ENCODE measurements at places on chromosomes 2 and 18.

- no peak for DNase-seq
These were observed 151.0 kb upstream of the NDUFV2 start for GRCh38 chr18:8951491-8951890.

GRCh38 chr2:196076778-196077568 lies 8.3 kb upstream of the DNAH7 start:
- no peak for DNase-seq

DNA sequence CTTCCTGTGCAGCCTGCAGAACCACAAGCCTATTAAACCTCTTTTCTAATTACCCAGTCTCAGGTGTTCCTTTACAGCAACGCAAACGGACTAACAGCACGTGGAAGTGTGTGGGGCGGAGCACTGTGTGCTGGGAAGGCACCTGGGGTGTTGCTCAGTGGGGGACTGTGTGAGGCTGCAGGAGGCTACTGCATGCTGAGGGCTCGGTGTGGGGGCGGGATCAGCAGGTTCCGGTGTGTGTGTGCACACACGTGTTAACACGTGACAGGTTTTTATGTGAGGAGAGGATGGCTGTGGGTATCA lies 58.9 kb downstream of the ANKMY1 start:
- no peak for DNase-seq

DNA sequence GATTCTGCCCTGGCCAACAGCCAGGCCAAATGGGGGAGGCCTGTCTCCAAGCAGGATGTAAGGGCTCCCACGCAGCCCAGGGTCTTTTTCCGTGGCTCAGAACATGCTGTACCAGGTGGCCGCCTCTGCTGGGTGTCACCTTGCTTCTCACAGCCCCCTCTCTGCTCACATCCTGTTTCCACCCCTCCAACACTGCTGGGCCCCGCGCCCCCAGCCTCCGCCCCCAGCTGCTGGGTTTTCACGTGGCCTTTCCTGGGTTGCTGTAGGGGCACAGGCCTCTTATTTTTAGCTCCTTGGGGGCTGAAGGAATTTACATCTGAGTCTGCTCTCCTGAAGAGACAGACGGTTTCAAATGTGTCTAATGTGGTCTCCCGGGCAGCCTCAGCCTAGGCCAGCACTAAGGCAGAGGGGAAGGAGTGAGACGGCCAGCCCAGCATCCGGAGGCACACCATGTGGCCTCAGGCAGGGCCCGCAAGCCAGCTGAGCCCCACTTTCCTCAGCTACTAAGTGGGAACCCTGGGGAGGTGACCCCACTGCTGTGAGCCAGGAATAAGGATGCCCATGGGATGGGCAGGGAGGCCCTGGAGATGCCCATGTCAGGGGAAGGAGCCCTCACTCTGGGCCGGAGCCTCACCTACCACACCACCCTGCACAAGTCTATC lies 18.7 kb upstream of the DUSP2 start:
- DNase-seq, result no peak
